ENCODE measurements at places on chromosomes 5 and 9.

DNA sequence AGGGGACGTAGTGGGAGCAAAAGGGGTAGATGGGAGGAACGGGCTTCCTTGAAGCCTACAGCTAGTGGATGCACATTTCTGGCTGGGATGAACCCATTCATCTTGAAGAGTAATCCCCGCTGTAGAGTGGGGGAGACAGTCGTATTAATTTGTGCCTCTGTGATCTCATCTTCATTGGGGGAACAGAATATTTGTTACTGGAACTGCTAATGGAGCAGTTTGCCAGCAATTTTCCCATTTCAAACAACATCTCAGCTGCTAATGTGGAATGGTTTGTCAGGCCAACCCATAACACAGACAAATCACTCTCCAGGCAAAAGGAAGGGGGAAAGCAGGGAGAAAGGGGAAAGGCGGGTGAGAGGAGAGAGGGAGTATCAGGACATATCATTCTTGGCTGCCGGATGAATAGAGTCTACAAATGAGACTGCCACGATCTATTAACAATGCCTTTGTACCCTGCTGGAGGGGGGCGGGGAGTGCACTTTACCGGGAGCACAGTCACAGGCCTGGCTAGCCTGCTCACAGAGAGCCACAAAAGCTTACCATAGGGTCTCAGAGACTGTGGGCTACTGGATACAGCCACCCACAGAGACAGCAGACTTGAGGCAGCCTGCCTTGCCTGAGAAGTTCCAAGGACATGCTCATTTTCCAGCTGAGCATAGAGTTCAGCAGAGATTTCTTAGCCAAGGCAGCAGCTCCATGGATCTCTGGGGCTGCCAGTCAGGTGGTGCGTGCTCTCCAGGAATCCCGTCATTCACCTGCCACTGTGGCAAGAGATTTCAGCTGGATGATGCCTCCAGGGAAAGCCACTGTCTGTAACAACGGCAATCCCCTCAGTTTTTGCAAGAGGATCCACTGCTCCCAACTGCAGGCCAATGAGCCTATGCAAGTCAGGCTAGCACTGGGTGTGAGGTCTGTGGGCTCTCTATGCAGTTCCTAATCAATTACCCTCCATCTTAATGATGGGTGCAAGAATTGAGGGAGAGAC lies 217.7 kb upstream of the PANK3 start:
- no peak for DNase-seq

GRCh38 chr5:134149571-134150303 lies 27.0 kb downstream of the SKP1 start:
- DNase-seq = no peak

GRCh38 chr5:55601204-55601618 lies 66.4 kb upstream of the PLPP1 start:
- no peak for DNase-seq

GRCh38 chr9:28781481-28781880 lies 1208.2 kb upstream of the C9orf72 start:
- DNase-seq = no peak

DNA sequence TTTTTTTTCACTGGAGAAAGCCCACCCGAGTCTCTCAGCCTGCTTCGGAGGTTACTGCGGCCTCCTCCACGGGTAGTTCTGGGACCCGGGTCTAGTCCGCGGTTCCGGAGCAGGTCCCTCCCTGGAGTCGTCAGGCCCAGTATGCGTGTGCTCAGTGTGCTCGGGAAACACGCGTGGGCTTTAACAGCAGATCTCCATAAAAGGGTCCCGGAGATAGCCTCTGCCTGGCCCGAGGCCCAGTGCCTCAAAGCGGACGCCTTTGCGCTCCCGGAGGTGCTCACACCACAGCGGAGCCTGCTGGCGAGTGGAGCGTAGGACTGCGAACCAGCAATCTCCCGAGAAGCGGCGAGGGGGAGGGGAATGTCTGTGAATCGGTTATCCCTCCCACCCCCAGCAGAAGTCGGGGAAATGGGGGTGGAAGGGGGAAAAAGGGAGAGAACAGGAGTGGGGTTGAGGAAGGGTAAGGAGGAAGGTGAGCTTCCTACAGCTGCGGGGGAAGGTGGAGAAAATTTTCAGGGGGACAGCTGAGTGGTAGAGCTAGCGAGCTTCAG lies 28.7 kb downstream of the CDKN2A start:
- no peak for DNase-seq

- DNase-seq = no peak
Observed at GRCh38 chr5:165673499-165673898, 2168.1 kb downstream of the MAT2B start.

DNA sequence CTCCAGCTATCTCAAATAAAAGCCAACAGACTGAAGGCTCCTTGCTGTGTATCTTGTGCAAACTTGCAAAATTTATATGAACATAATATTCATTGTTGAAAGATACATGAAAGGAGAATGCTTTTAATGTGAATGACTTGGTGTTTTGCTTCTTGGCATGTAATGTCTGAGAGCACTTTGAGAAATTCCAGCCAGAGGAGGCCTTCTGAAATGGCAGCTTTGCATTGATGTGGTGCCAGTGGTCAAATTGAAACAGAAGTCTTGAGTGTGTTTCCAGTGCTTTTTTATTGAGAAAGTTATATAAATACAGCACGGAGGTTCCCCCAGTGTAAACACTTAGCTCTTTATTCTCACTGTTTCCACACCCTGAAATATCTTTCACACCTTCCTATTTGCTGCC lies 182.1 kb downstream of the ADCY2 start:
- no peak for DNase-seq

DNA sequence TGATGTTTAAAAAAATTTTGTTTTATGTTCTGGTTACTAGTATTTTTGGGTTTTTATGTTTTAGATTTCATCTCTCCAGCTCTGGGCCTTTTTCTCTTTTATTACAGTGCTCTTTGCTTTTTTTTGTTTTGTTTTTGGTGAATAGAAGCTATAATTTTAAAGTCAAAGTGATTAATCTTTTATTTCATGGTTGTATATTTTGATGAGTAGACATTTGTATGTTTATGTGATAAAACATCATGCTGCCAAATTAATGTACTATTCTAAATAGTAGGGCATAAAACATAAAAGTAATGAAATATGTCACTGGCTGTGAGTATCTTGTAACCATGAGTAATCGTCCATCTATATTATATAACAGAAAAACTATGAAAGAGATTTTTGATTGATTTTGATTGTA lies 93.9 kb downstream of the PDE8B start:
- DNase-seq = no peak

GRCh38 chr5:155023320-155023719 lies 9.8 kb downstream of the KIF4B start:
- DNase-seq = no peak

DNA sequence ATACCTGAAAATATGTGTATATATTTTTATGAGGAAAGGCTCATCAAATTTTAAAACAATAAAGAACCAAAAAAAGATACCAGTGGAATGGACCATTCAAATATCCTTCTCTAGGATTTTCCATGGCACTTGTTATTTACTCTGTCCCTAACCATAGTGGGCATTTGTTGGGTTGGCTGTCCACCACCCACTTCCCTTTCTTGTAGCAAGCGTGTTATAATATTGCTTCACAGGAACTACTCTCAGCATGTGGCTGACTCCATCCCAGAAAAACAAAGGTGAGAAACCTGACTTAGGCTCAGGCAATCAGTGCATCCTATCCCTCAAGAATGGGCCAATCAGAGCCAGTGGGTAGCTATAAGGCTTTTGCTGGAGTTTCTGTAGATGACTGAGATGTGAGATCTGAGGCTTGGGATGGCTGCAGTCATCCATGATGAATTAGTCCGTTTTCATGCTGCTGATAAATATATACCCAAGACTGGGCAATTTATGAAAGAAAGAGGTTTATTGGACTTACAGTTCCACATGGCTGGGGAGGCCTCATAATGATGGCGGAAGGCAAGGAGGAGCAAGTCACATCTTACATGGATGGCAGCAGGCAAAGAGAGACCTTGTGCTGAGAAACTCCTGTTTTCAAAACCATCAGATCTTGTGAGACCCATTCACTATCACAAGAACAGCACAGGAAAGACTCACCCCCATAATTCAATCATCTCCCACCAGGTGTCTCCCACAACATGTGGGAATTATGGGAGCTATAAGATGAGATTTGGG lies 17.2 kb downstream of the C5orf63 start:
- no peak for DNase-seq

GRCh38 chr9:6877671-6878161 lies 119.9 kb downstream of the KDM4C start:
- no peak for DNase-seq

- DNase-seq = peak; percentile 7
Observed at GRCh38 chr5:87300744-87301143, 33.1 kb downstream of the RASA1 start.

DNA sequence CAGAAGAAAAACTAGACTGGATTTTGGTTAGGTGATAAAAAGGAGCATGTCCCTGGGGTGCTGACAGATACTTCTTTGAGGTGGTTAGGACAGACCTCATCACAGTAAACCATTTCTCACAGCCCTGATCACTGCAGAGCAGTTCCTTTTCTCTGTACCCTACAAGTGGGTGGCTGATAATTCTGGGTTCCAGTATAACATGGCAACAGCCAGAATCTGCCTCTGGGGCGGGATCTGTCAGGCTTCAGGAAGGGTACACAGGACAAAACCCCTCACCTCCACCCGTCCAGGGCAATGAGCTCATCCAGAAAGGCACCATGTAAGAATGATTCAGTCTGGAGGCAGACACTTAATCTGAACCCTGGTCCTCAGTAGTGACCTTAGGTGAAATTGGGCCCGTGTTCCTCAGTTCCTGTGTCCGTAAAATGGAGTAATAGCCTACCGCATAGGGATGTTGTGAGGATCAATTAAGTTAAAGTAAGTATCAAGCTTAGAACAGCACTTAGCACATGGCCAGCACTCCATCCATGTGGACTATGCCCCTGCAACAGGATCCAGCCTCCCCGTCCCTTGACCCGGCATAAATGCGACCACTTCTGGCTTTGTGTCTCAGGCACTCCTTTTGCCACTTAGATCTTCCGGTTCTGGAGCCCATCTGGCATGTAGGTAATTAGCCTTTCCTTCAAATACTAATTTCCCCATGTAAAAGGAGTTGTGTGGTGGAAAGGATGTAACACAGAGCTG lies 129.2 kb downstream of the LHFPL2 start:
- no peak for DNase-seq

DNA sequence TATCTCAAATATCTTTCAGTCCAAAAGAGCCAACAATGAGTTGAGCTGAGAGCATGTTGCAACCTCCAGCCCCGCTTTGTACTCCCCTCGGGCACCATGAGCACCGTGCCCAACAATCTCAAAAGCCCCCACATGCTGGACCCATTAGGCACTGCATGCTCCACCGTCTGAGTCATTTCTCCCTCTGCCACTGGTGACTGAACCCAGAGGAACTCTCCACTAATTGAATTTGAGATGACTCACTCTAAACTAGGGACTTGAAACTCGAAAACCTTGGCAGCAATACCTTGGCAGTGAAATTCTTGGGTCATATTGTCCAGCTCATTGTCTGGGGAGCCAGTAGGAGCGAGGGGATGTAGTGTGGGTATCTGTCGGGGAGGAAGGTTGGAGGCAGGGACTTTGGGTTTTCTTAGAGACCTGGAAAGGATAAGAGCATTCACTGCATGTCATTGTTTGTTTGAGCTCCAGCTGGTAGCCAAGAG lies 49.9 kb upstream of the SLIT3 start:
- DNase-seq = no peak

DNA sequence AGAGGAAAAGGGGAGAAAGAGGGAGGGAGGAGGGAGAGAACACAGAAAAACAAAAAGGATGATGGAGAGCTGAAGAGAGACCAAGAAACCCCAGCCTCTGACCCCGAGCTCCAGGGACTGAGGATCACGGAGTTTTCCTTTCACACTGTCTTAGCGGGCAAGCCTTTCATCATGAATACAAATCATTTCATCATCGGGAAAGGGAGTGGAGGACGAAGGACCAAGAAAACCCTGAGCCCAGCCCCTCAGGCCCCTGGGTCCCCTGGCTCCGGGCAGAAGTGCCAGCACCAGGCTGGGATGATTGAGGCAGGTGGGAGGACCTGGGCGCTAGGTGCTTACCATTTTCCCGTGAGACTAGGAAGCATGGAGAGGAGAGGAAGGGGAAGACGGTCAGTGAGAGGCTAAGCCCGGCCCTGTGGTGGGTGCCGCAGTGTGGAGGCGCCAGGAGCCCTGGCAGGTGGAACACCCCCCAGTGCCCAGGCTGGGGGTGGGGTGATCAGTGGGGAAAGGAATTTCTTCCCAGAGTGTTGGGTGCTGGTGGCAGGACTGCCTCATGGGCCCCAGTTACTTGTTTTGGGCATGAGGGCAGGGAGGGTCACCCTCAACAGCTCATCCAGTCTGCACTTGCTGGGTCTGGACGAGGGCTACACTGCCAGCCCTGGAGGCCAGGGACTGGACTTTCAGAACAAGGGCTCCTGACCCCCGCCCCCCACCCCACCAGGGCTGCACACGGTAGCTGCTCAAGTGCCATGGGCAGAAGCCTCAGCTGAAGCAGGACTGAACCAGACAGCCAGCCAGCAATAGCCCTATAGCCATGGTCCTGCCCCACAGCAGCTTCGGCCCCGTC lies 49.0 kb upstream of the SARDH start:
- no peak for DNase-seq

- DNase-seq = no peak
Observed at GRCh38 chr5:74816875-74817274, 49.3 kb downstream of the FAM169A start.

- DNase-seq = no peak
Observed at GRCh38 chr9:116390303-116391228, 237.0 kb downstream of the PAPPA start.

DNA sequence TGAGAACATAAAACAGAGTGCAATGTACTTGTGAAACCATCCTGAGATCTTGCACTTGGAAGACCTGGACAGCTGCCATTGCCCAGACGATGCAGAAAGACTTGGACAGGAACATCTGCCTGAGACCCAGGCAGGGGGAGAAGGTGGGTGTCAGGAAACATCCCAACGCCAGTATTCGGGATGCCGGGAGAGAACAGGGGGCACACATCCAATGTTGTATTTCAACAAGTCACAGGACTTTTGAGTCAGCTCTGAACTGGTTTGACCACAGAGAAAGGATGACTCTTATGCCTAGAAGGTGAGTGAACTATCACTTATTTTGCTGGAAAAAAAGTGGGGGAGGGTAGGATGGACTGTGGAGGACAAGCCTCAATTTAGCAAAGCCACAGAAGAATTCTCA lies 124.6 kb downstream of the ROR2 start:
- DNase-seq = no peak

- no peak for DNase-seq
Observed at GRCh38 chr5:65989158-65989557, 62.8 kb downstream of the ERBIN start.

- DNase-seq = no peak
Observed at GRCh38 chr9:136609160-136609475, 53.6 kb upstream of the EGFL7 start.

GRCh38 chr5:108953940-108954339 lies 206.2 kb downstream of the FER start:
- DNase-seq = no peak

GRCh38 chr5:139392678-139393496 lies 2.0 kb downstream of the PROB1 start:
- peak; percentile 57 for DNase-seq

GRCh38 chr5:76601470-76601869 lies 21.7 kb downstream of the F2RL2 start:
- DNase-seq = peak; percentile 7

GRCh38 chr5:125269926-125270325 lies 523.5 kb upstream of the ZNF608 start:
- DNase-seq = no peak

Measured in stimulated activated CD8-positive, alpha-beta memory T cell treated with anti-CD3 and anti-CD28 coated beads, Interleukin-12 subunit alpha, Interleukin-12 subunit beta, amount 100 ng/mL, for 1 hour (primary cell).